ENCODE measurements at places on chromosomes 6 and 20. TPM values are rescaled to one million over a fixed set of nuclear protein-coding genes. Genes with fewer than 3 reads are reported as not detected.

DNA sequence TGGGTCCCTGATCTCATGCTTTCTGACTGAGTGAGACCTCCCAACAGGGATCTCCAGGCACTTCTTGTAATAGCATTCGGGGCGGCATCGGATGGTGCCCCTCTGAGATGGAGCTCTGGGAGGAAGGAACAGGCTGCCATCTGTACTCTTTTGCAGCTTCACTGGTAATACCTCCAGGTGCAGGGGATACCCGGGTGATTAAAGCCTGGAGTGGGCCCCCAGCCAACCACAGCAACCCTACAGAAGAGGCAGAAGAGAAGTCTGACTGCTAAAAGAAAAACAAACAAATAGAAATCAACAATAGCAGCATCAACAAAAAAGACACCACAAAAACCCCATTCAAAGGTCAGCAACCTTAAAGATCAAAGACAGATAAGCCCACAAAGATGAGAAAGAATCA, 19.1 kb upstream of the PGK2 start:
- no peak for DNase-seq

- no peak for DNase-seq
Measured at GRCh38 chr6:131733376-131734016, 22.7 kb upstream of the CTAGE9 start.

- DNase-seq = no peak
Measured at GRCh38 chr6:83985308-83985713, 48.3 kb upstream of the MRAP2 start.

DNA sequence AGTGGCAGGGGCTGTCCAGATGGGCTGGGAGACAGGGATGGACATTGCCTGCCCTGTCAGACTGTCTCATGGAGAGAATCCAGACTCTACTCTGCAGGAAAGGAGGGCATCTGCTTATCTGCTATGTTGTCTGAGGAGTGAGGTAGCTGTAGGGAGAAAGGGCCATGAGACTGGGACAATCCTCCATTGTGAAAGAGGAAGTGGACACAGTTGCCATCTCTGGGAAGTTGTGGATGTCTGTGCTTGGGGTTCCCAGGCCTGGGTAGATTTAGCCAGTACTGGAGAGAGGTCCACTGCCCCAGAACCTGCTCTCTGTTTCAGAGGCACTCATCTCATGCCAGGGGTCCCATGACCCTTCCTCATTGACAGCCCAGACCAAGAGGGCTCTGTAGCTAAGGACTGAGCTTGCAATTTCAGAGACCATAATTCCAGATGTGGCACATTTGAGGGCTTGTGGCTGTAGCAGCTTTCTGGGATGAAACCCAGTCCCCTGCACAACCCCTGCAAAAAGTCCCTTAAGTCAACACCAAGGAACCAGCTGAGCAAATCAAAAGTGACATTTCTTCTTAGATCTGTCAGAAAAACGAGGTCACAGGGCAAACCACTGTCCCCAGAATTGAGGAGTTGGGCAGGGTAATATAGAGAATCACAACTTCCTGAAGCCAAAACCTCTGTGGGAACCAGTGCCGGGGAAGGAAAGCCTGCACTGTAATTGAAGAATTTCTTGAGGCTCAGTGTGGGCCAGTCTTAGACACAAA, 4.1 kb upstream of the SIRPG start:
- no peak for DNase-seq

- no peak for DNase-seq
Measured at GRCh38 chr20:49187330-49187850, 744 bp downstream of the STAU1 start.

DNA sequence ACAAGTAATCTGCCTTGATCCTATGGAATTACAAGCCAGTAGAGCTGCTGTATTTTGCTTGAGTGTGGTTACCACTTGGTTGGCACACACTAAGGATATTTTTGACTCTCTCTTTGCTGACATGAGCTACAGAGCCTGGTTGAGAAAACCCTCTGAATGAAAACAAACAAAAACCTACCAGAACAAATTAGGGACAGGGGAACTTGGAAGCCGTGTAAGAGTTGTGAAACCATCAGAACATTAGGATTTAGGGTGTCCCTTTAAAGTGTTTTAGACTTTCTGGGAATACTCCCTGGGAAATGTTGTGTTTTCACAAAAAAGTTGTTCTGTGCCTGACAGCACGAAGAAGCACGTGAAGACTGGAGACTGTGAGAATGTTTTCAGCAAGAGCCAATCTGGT, 20.5 kb upstream of the PDE7B start:
- no peak for DNase-seq

DNA sequence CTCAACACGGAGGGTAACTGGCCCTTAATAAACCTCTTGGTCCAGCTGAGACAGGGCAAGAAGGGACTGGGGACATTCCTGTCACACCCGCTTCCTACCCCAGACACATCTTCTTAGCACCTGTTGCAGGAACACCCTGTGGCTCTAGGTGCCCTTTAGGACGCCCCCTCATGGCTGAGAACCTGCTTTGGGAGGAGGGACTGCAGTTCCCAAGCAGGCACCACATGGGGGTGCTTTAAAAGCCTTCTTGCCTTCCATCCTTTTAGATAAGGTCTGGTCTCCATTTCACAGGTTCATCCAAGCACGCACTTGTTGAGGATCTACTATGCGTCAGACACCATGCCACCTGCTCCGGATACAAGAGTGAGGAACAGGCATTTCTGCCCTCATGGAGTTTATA, 26.6 kb downstream of the NSFL1C start:
- no peak for DNase-seq

GRCh38 chr20:6135347-6135746, 12.5 kb upstream of the FERMT1 start:
- no peak for DNase-seq

GRCh38 chr20:3014662-3015061, 28.8 kb upstream of the GNRH2 start:
- no peak for DNase-seq

- no peak for DNase-seq
Measured at GRCh38 chr20:62607366-62608217, 34.7 kb upstream of the SLCO4A1 start.

GRCh38 chr6:11209906-11210305, 22.6 kb downstream of the NEDD9 start:
- DNase-seq = no peak

DNA sequence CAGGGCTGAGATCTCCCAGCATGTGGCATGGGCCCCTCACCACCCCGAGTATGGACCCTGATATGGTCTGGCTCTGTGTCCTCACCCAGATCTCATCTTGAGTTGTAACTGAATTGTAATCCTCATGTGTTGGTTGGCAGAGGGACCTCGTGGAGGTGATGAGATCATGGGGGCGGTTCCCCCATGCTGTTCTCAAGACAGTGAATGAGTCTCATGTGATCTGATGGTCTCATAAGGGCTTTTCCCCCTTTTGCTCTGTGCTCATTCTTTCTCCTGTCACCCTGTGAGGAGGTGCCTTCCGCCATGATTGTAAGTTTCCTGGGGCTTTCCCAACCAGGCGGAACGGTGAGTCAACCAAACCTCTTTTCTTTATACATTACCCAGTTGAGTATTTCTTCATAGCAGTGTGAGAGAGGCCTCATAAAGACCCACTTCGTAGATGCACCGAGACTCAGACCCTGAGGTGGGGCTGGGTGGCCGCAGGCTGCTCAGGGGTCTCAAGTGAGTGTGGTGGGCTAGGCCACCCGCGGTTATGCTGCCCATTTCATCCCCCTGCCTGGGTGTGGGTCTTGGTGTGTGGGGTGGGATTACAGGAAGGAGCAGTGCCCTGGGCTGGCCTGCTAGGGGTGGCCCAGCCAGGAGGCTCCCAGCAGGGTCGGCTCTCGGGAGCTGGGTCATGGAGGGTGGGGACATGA, 26.2 kb upstream of the GATA5 start:
- DNase-seq = no peak

GRCh38 chr20:56376331-56376730, 15.7 kb downstream of the AURKA start:
- no peak for DNase-seq

DNA sequence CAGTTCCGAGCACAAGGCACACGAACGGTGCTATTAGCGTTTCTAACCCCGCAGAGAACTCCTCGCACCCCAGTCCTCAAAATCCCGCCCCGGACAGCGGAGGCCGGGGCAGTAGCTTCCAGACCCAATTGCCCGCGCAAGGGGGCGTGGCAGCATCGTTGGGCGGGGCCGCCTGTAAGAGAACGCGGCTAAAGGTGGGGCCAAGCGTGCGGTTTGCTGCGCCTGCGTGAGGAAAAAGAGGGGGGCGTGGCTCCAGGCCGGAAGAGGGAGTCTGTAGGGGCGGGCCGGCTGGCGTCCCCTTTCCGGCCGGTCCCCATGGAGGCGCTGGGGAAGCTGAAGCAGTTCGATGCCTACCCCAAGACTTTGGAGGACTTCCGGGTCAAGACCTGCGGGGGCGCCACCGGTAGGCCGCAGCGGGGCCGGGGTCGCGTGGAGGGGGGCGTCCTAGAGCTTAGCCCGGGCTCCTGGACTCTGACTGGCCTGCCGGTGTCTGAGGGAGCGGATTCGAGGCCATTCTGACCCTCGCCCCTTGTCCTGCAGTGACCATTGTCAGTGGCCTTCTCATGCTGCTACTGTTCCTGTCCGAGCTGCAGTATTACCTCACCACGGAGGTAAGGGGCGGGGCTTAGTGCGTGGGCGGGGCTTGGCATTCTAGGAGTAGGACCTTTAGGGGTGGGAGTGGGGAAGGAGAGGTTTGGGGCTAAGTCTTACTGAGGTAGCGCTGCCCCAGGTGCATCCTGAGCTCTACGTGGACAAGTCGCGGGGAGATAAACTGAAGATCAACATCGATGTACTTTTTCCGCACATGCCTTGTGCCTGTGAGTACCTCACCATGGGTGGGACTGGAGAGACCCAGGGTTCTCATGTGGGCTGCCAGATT, at the start of gene ERGIC3:
Gene ERGIC3, plus strand, starts transcription at position 296 of the 880 bp plus-strand sequence. Its CDS starts 20 bp downstream, at position 316.
- peak; percentile 62 for DNase-seq

DNA sequence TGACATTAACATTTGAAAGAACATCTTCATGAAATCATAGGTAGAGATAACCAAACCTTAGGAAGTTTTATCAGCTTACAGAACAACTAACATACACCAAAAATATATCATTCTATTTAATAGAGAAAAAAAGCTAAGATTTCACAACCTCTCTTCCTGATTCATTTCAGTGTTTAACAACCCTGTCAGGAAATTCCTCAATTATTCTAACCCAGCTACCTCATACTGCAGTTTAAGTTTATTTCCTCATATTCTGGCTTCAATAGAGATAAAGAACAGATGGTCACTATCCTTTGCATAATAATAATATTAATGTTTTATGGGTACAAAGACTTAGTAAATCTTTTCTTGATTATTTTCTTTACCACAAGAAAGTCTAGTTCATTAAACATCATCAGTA, 112.9 kb upstream of the HSF2 start:
- no peak for DNase-seq

DNA sequence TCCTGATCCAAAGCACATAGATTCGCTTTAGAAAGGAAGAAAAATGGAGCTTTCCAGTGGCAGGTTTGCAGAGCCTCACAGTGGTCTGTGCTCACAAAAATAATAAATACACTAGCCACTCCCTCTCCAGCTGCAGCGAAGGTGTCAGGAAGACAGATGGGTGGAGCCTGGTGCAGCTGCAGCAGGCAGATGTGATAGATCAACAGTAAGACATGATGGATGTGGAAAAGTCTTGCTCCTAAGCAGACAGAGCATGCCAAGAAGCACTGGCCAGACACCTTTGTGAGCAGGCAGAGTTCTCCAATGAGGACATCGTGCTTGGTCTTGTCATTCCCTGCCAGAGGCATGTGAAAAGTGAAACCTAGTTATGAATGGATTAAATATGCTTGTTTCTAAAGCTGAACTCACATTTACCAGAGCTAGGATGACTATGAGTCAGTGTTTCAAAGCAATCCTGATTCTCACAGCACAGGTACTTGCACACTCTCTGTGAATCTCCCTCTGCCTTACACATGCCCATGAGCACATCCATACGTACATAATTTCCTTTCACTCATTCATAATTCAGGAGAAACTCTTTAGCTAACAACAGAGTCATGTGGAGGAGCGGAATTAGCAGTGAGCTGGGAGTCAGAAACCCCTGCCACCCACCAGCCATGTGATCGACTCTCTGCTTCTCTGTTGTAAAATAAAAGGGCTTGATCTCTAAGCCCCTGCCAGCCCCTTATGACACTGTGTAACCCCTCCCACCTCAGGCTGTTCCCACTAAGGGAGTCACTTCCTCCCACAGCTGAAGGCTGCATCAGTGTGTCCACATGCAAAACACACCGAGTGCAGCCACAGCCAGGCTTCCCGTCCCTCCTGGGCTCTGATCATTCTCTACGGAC, 111.2 kb downstream of the SCML4 start:
- peak; percentile 30 for DNase-seq

- DNase-seq = peak; percentile 7
Measured at GRCh38 chr6:79570129-79571029, 33.1 kb upstream of the LCA5 start.

DNA sequence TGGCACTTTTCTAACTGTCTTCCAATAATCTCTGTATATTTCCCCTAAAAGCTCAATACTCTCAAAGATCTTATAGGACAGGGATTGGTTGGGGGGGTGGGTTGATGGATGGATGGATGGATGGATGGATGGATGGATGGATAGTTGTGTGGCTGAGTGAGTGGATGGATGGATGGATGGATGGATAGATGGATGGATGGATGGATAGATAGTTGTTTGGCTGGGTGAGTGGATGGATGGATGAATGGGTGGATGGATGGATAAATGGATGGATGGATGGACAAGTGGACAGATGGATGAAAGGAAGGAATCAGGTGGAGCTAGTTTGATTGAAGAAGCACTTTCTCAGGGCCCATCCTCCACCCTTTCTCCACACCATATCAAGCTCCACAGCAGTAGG, 388.8 kb downstream of the CDC5L start:
- no peak for DNase-seq

Gene EPPIN
- polyA plus RNA-seq = not detected

Gene PDE10A
- polyA plus RNA-seq = not detected

Gene RGS17
- 0.14 TPM for polyA plus RNA-seq

Gene OXT
- polyA plus RNA-seq = not detected

Gene APCDD1L
- polyA plus RNA-seq = 3.7 TPM

Gene COL19A1
- polyA plus RNA-seq = not detected

Gene LHFPL5
- not detected for polyA plus RNA-seq

Gene BMP7
- 0.29 TPM for polyA plus RNA-seq

Gene QRSL1
- 14.6 TPM for polyA plus RNA-seq

Gene HMGN3
- 78.6 TPM for polyA plus RNA-seq

Gene LY6G6D
- not detected for polyA plus RNA-seq
